ENCODE measurements at places on chromosomes 6 and 20.

DNA sequence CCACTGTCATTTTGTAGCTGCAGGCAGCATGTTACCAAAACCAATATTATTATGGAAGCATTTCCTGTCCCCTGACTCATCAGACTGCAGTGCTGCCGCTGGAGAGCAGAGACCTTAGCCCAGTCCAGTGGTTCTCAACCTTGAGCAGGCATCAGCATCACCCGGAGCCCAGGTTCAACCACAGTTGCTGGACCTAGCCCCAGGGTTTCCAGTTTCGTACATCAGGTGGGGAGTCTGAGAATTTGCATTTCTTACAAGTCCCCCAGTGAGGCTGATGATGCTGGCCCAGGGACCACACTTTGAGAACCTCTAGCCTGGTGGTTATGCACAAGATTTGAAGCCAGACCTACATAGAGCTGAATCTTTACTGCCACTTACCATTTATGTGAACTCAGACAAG is 47.3 kb downstream of the LY86 start:
- no peak for DNase-seq

DNA sequence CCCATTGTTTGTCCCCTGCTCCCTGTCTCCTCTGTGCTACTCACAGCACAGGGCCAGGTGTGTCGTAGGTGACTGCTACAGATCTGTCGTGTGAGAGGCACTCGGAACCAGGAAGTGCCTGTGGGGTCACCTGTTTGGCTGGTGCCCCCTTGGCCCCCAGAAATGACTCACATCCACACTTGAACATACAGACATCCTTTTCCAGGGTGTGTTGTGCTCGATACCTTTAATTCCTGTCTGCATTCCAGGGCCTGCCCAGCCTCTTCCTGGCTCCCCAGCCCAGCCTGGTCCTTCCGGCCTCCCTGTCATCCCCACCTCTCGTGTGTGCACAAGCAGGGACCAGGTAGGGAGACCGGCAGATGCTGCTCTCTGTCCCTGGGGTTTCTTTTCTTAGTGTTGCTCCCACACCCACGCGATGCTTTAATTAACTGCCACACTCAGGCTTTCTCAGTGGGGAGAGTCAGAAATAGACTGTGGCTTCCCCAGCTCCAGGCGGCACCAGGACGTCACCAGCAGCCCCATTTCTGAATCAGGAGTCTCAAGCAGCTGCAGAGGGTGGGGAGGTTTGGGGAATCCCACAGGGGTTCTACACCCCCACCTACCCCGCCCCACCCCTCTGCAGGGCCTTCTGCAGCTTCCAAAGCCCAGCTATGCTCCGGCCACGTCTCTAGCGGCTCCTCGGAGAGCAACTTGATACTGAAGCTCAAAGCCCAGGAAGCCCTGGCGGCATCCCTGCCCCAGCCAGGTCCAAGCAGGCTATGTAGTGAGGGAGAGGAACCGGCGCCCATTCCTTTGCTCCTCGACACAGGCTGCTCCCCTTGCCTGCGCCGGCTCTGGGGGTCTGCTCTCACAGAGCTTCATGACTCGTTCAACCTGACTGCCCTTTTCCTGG is 102.2 kb downstream of the SYCP2 start:
- DNase-seq: no peak

GRCh38 chr20:2302384-2303060 is 6.7 kb downstream of the TGM3 start:
- no peak for DNase-seq

DNA sequence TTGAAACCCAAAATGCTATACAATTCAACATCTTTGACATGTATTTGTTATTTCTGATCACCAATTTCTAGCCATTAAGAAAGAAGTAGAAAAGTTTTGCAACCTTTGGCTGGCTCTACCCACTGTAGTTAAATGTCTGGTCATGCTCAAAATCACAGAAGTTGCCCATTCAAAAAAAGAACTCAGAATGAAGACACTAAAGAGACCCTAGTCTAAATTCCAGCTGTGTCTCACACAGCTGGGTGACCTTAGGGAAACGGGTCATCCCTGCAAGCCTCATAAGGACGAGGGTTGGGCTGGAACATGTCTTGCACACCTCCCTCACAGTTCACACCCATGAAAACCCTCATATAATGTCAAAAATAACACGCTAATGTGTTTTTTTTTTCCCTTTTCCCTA is 10.3 kb downstream of the FOXQ1 start:
- no peak for DNase-seq

DNA sequence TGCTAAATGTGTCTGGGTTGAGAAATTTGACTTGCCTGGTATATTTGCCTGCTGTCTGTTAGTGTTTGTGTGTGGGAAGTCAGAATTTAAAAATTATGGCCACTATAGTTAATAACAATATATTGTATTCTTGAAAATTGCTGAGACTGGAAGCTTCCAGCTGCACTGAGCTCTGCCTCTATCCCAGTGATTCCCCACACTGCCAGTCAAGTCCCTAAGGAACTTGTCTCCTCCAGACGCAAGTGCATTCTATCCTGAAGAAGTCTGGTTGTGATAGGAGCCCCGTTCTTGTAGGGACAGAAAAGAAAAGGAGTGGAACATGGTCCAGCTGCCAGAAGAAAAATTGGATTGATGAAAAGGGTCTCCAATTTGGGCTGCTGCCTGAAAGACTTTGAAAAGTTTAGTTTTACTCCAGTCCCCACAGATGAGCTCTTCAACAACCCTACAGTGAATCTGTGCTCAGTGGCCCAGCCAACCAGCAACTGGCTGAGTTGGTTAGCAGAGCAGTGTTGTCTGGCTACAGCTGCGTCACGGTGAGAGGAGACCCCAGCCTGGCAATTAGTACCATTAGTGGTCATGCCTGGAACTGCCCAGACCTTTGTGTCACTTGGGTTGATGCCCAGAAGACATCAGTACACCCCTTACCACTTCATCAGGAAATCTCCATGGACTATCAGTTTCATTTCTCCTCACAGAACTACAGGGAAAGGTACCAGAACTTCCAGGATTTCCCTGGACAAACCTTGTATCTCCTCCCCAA is 183.1 kb upstream of the MCHR2 start:
- no peak for DNase-seq

GRCh38 chr20:46640536-46641311 is 10.5 kb downstream of the SLC13A3 start:
- no peak for DNase-seq

- DNase-seq: no peak
These were observed 15.6 kb upstream of the DST start for GRCh38 chr6:56658326-56658725.

GRCh38 chr6:143746202-143747119 is 68.7 kb downstream of the PHACTR2 start:
- no peak for DNase-seq

DNA sequence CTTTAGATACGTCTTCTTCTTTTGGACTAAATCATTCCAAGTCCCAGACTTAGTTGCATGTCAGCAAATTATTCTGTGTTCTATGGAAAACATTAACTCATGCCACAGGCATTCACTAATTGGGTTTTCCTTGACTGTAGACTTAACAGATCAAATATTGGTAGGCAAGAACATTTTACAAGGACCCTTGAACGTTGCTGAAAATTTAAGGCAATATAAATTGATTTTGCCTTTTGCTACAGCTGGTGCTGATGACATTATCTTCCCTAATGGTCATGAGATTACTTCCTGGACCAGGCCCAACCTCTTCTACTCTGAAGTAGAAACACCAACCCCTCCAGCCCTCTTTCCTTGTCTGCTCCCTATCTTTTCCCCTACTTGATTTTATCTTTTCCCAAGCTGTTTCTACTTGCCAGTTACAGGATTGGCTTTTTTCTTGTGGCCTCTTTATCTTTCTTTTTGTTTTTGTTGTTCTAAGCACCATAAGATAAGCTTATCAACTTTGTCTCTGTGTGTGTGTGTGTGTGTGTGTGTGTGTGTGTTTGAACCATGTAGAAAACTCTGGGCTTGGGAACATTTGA is 514.0 kb upstream of the SOX4 start:
- no peak for DNase-seq

DNA sequence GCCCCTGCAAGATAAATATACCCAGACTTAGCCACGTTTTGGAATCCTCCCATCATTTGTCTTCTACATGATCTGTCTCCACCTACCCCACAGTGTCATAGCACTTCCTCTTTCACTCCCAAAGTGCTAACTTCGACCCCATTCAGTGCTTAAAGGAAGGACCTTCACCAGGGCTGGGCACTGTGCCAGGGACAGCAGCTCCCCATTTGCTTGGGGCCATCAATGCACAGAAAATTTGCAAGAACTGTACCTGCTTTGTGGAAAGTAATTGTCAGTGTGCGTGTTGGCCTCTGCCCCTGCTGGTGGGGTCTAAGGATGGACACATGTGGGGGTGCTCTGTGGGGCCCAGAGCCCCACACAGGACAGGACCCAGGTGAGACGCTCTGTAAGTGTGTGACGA is 5.2 kb upstream of the BPIFA2 start:
- no peak for DNase-seq

Measured in HEK293T (cell line).